A172 (cell line): ENCODE measurements at places on chromosomes 1 and 21.

DNA sequence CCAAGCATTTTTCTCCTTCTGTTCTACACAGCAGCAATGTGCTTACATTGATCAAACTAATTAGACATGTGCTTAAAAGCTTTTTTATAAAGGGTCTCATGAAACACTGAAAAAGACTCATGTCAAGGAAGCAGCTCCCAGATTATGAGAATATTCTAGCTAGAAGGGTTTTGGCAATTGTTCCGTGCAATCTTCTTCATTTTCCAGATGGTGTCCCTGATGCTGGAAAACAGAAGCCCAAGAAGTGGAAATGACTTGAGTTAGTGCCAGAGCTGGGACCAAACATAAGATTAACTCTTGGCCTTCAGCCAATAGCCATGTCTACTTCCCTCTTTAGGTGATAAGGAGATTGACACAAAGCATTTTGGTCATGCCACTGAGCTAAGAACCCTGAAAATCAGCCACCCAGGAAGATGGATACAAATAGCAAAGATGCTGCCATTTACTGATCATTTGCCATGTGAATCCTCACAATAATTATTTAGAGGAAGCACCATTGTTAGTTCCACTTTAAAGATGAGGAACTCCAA, 110.8 kb downstream of the MATN1 start:
- DNase-seq, result no peak

DNA sequence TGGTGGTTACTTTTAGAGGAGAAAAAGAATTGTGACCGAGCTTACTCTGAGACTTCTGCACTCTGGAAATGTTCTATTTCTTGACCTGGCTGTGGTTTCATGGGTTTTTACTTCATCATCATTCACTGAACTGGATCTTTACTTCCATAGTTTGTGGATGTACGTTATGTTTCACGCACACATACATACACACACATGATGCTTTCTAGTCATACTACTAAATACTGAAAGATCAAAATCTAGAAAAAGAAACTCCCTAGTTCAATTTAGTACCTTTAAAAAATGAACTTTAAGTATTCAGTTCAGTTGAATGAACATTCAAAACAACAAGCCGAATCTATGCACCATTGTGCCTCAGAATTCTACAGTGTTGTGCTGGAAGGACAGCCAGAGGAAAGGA, 65.0 kb downstream of the TEX35 start:
- DNase-seq, result no peak

DNA sequence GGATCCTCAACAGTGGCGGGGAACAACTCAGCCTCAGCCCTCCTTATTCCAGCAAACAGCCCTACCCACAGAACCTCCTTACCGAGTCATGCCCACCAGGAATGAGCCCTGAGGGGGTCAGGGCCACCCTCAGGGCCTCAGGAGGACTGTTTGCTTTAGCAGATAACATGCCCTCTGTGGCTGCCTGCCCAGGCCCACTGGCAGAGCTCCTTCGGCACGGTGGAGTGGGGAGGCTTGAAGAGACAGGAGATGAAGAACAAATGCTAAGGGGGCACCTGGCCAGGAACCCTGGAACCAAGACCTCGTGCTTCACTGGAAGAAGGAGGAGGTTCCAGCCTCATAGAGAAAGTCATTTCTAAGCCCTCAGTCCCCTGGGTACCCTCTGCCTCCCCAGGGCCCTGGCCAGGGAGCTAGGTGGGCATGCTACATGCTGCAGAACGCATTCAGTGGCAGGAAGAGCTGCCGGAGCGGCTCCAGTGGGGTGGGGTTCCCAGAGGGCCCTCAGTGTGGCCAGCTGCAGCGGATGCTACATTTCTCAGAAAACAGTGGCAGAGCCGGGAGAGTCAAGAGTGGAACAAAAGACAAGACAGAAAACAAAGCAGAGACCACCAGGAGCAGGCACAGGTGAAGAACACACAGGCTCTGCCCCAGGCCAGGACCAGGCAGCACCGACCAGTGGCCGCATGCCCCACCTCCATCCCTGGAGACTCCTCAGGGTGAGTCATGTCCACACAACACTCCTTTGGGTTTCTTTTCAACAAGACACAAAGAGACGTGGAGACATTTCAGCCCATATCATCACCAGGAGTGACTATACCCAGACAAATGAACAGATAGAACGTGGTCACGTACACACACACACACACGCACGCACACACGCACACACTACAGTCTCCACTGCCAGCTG, 39.8 kb downstream of the RIMS3 start:
- peak; percentile 27 for DNase-seq

DNA sequence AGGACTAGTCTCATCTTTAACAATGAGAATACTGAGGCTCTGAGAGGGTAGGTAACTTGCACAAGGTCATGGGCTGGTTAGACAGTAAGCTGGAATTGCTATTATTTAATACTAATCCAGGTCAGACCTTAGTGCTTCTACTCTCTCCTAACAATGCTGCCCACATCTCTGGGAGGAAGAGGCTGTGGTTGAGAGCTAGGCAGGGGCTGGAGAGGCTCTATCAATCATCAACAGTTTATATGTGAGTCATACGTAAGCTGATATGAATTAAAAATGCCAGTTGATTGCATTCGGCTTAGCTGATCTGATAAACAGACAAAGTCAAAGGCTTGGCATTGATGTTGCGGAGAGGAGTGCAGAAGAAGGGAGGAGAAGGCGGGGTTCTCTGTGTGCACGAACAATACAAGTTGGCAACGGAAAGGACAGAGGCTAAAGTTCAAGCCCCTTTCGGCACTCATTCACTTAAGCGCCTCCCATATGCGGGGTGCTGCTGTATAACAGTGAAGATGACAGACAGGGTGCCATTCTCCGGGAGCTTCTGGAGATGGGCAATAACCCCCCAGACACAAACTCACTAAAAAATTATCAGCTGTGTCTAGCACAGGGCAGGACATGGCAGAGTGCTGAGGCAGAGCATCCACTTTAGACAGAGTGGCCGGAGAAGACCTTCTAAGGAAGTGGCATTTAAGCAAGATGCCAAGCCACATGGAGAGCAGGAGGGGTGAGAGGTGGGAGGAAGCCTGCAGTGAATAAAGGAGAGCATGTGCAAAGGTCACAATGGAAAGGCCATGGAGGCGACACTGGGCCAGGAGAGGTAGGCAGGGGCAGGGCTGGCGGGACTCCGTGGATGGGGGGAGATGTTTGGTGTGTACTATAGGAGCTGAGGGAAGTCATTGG, 195.2 kb downstream of the ZSCAN20 start:
- no peak for DNase-seq

DNA sequence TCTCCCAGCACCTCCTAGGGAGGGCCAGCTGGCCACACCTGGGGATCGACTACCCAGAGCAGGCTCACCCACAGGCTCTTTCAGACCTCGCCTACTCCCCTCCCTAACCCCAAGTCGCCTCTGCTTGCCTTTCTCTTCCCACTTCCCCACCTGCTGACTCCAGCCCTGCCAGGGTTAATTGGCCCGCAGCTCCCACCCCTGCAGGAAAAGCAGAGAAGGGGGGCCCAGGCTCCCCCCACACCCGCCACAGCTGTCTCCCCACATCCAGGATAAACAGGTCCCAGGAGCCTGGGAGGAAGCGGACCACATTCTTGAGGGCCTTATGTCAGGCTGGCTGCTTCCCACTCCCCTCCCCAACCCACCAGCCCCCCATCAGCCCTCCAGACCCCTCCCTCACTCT, 45.0 kb downstream of the TAS1R2 start:
- no peak for DNase-seq

- DNase-seq, result no peak
These were observed 27.6 kb downstream of the DNAJC8 start for GRCh38 chr1:28205243-28205642.

DNA sequence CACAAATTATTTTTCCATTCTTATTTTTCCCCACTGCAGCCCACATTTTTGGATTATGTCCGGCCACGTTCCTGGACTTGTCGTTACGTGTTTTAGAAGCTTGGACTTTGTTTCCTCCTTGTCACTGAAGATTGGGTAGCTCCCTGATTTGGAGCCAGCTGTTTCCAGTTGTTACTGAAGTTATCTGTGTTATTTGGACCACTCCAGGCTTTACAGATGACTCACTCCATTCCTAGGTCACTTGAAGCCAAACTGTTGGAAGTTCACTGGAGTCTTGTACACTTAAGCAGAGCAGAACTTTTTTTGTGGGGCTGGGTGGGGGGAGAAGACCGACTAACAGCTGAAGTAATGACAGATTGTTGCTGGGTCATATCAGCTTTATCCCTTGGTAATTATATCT, 12.2 kb upstream of the AXDND1 start:
- peak; percentile 12 for DNase-seq
